NCI-H1417 treated with DMSO at 0.1 percent for 48 hours (cell line): ENCODE measurements at places on chromosomes 4 and X.

DNA sequence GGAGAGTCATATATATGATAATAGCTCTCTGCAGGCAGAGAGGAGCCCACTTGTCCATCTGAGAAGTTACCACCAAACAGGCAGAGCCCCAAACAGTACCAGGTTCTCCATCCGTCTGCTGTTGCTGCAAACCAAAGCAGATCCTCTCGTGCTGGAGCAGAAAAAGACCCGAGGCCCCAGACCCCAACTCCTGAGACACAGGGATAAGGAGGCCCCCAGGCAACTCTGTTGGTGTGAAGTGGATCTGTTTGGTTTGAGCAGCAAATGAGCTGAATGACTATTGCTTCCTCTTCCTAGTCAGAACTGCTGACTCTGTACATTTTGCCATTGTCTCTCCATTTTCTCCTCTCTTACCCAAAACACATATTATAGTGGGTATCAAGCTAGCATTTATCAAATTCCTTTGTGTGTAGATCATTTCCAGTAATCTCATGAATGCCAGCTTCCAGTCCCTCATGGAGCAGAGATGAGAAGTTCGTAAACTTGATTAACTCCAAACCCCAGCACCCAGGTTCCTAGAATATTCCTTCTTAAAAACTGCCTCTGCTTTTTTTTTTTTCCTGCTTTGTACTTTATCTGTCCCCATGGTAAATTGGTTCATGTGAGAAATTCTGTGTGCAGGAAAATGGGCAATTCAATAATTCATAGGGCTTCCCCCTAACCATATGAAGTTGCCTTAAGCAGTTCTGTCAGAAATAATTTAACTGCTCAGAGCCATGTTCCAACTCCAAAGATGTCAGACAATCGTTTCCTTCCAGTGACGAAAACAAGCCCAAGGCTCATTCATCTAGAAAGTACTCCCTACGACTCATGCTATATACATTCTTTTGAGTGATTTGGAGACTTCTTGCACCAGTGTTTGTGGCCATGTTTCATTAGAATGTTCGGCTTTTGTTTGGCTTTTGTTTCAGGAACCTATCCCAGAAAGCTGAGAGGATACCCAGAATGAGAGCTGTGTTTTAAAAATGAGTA, 98.6 kb upstream of the ATXN3L start:
- DNase-seq, result no peak

DNA sequence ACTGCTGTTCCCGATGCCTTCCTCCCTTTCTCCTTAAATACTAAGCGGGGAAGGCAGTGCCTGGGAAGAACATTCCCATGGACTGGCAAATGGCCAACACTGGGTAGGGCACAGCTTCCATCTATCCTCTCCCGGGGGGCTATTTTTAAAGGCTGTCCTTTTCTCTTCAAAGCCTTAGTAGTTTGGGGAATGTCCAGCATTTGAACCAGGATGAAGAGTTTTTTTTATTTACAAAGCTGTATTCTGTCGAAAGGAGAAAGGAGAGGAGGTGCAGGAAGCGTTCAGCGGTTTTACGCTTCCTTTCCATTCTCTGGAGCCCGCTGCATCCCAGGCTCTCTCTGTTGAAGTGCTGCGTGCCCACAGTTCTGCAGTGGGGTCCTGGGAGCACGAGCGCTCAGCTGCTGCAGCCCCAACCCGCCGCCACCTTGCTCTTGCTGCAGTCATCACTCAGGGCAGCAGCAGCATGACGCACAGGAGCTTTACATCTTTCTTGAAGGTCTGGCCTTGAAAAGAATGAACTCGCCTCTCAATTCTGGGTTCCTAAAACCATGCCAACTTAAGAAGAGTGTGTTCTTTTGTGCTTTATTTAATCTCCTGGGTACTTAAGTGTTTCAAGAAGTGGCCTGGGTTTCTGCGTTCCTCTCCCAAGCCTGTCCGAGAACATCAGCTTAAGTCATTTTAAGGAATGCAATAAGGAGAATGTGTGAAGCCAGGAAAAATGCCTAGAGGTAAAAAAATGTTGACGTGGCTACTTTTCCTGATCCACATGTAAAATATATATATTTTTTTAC, 427.2 kb downstream of the MAPK10 start:
- DNase-seq, result no peak

- no peak for DNase-seq
Measured at GRCh38 chr4:158809611-158810486, 41.0 kb downstream of the FNIP2 start.

DNA sequence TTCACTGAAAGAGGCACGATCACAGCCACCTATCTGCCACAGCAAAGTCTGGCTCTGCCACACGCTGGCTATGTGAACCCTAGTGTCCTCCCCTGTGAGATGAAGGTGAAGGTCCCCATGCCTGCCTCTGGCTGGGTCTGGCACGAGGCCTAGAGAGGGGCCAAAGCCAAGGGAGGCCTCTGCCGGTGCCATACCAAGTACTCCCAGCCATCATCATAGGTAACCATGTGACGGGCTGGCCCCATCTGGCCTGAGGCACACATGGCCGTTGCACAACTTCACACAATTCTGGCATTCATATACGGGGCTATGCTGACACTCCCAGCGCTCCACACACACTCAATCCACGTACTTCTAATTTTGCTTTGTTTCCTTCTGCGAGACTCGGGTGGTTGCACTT, 15.3 kb downstream of the NOP14 start:
- DNase-seq, result no peak

DNA sequence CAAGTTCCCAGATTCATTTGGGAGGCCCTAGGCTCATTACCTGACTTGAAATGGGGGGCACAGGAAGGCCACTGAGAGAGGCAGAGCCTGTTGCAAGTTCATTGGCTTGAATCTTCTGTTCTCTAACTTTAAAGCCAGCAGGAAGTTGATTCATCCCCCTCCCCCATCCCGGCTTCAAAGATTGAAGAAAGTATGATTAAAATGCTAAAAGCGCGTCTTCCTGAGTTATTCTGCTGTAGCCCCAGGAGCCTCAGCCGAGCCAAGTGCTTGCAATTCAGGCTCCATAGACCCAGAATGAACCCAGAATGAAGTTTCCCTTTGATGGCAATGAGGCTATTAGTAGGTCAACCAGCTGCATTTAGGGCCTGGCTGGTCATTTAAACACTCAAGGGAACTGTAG, 14.7 kb downstream of the CHST7 start:
- DNase-seq, result no peak

DNA sequence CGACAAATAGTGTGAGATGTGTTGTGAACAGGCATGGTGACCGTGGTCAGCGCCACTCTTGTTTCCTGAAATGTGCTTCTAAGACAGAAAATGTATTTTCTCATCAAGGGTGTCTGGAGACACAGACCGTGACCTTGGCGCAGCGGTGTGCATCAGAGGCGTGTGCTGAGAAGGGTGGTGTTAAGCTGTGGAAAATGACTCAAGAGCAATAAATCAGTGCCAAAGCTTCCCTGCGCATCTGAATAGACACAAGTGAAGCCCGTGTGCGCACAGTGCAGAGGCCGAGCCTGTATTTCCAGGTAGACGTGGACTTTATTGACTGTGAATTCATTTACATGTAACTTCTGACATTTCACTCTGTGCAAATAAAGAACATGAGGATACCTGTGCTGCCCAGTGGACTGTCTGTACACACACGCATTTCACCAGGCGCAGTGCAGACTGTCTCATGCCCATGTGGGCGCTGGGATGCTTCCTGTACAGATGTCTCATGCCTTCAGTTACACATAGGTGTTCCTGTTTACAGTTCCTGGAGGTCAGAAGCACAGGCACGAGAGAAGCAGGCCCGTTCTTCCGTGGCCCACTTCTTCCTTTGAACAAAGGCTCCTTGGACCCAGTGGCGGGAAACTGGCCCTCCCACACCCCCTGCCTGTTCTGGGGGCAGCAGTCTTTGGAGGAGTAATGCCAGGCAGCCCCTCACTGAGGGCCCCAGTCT, 31.9 kb downstream of the NSG1 start:
- no peak for DNase-seq

- no peak for DNase-seq
Measured at GRCh38 chr4:125420526-125420925, 105.8 kb downstream of the FAT4 start.

- DNase-seq, result no peak
Measured at GRCh38 chrX:123860983-123861382, 1.1 kb downstream of the XIAP start.

- no peak for DNase-seq
Measured at GRCh38 chrX:49754233-49754857, 58.6 kb upstream of the PAGE1 start.

DNA sequence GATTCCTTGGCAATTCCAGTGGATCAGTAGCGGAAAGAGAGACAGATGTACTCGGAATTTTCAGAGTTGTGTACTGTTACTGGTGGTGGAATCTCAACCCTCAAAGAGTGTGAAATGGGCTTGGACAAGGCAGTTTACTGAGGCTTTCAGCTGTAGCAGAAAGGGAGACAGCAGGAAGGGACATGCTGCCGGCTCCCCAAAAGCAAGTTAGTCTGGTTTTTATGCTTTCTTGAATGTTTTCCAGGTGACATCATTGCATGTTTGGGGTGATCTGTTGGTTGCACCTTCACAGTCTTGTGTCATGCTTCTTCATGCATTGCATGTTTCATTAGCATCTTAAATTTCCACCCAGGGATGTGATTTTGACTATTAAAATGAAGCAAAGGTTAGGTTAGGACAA, 1282.2 kb downstream of the ADGRL3 start:
- DNase-seq, result no peak

- DNase-seq, result no peak
Measured at GRCh38 chrX:53422861-53423306, at the start of gene RIBC1. Gene RIBC1, plus strand, starts transcription at chrX:53422873. Its CDS starts 3,404 bp downstream, at chrX:53426277.

- no peak for DNase-seq
Measured at GRCh38 chrX:39017716-39018115, 216.5 kb downstream of the MID1IP1 start.
